ENCODE measurements at places on chromosomes 16 and 17.

- no peak for DNase-seq
Measured at GRCh38 chr16:10552998-10553491, 27.4 kb downstream of the EMP2 start.

GRCh38 chr16:1225051-1225451 lies at the start of gene TPSG1:
TSS of gene TPSG1 (minus strand) at chr16:1225268. CDS start at chr16:1225252, 16 bp downstream.
- no peak for DNase-seq

- DNase-seq = no peak
Measured at GRCh38 chr17:32470405-32471167, 16.2 kb upstream of the CDK5R1 start.

- peak; percentile 95 for DNase-seq
Measured at GRCh38 chr16:11133344-11133943, 122.6 kb downstream of the SOCS1 start.

- DNase-seq = no peak
Measured at GRCh38 chr16:57600048-57600835, 28.2 kb upstream of the ADGRG1 start.

- no peak for DNase-seq
Measured at GRCh38 chr16:51579652-51580360, 428.7 kb upstream of the SALL1 start.

Data from hepatic stellate cell (primary cell).